Smooth muscle cell of the umbilical artery (primary cell): ENCODE measurements at places on chromosomes 1 and 21. TPM values are rescaled to one million over a fixed set of nuclear protein-coding genes. Genes with fewer than 3 reads are reported as not detected.

Gene S100A14
- not detected in 2 replicates for total RNA-seq

Gene TEDDM1
- not detected in 2 replicates for total RNA-seq

Gene TNFSF4
- 8.0 and 19.4 TPM in 2 replicates for total RNA-seq

Gene KPRP
- not detected in 2 replicates for total RNA-seq

Gene ILDR2
- total RNA-seq = not detected in 2 replicates

Gene INKA2
- 1.2 and 4.7 TPM in 2 replicates for total RNA-seq

Gene THBS3
- 23.8 and 35.9 TPM in 2 replicates for total RNA-seq

Gene RHOU
- 2.8 and 11.0 TPM in 2 replicates for total RNA-seq
